ENCODE measurements at places on chromosomes 5 and 9.

GRCh38 chr5:77250021-77250420 lies 39.5 kb downstream of the PDE8B start:
- DNase-seq = no peak

GRCh38 chr5:171603591-171603990 lies 182.0 kb upstream of the SMIM23 start:
- DNase-seq = no peak

GRCh38 chr9:93709600-93710369 lies 133.4 kb downstream of the PHF2 start:
- no peak for DNase-seq

DNA sequence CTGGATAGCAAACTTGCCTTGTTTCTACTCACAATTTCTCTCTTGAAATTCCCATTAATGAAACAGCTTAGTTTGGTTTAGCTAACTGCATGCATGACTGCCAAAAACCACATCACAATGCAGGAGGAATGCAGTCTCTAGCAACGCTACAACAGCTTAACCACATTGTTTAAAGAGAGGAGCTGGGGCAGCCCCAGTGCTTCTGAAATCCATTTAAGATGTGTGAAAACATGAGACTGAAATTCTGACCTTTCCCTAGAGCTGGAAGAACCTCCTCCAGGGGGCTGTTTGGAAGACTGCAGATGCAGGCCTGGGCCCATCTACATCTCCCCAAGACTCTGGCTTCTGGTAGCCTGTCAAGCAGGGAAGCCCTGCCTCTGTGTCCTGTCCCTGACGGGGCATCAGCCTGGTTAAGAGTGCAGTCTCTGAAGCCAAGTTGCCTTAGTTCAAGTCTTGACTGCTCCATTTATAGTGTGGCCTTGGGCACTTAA lies 157.1 kb downstream of the ZNF462 start:
- DNase-seq = no peak

GRCh38 chr9:114004221-114004716 lies 73.8 kb downstream of the AMBP start:
- no peak for DNase-seq

- no peak for DNase-seq
Observed at GRCh38 chr5:126752081-126752785, 24.7 kb upstream of the LMNB1 start.

DNA sequence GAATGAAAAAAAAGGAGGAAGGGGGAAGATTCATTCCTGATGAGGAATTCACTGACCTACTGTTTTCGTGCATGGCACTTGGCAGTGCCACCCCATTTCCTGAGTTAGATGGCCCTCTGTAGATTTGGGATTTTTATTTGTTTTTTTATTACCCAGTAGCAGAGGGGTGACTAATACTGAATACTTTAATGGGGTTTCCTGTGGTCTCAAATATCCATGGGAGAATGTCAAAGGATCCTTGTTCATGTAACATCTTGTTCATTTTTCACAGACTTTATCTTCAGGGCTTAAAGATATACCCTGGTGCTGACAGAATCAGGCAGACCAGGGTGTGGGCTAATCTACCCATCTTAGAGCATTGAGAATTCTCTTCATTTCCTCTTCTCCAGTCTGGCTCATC lies 93.0 kb downstream of the MAMDC2 start:
- DNase-seq = no peak

DNA sequence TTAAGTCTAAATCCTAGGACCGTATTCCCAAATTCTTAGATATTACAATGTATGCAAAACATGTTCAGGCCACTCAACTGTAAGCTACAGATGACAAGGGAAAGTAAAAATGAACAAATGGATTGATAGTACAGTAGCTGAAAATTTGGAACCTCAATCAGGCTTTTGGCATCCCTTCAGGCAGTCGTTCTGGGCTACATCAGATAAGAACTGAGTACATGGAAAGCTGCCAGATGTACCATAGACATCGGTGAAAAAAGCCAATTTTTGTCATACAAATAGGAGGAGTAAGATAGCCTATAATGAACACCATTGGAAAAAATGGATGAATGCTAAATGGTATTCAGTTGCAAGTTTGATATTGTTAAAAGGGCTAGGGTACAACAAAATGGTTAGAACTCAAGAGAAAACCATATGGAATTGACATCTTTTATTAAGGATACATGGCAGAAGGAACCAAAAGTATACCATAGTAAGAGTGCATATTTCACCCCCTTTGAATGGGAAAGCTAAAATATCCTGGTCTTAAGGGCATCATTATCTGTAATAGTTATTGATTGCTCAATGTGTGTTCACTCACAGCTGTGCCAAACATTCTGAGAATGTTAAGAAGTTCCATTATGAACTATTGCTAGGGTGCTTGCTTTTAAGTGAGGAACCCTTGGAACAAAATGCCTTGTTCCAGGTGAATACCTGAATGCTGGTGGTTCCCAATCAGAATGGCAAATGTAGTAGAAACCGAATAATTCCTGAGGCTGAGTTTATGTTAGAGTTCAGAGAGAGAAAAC lies 86.4 kb downstream of the NR3C1 start:
- DNase-seq = no peak

DNA sequence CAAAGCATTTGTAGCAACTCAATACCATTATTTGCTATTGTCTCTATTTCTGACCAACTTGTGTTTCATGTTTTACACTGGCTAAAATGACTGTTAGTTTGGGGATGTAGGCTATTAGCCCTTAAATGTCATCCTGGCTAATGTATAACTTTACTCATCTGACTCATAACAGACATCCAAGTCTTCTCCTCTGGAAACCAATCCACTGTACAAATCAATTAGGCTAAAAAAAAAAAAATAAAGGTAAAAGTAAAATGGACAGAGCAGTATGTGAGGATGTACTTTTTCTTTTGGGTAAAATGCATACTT lies 20.6 kb downstream of the MEGF9 start:
- no peak for DNase-seq

- DNase-seq = no peak
Observed at GRCh38 chr9:2270565-2270964, 255.4 kb downstream of the SMARCA2 start.

DNA sequence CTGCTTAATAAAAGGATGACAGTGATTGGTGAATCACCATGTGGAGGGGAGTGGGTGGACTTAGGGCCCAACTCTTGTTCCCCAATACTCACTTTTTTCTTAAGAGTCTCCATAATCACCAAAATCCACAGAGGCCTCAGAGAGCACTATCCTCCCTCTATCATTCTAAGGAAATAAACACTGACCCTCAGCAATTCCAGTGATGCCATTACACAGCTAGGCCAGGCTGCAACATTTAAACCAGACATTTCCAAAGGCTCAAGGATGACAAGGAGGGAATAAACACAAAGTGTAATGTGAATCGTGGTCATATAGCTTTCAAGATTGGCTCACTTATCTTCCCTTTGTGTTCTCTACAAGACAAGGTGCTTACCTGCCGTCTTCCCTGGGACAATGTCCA lies 2.4 kb upstream of the ARSI start:
- no peak for DNase-seq
